ENCODE measurements at places on chromosomes 16 and 17.

DNA sequence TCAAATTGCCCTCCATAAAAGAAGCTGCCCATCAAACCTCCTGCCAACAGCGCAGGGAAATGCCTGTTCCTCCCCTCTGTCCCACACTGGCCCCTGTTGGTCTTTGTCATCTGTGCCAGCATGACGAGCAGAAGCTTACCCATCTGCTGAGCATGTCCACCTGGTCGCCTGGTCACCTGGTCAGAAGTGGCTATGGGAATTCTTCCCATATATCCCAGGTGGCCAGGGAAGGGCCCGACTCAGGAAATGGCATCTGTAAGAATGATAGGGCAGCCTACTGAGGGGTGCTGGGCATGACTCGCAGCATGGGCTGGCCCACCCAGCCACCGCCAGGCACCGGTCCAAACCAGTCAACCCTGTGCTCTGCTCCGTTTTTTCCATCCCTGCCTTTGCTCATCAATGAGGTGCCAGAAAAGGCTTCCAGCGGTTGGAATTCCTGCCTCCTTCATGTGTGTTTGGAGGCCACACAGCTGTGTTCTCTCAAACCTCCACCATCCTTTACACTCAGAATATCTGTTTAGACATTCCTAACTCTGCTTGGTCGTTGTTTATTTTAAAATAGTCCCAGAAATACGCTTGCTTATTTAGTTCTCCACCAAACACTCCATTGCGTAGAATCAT lies 145.2 kb downstream of the CLEC16A start:
- DNase-seq, result no peak

- DNase-seq, result no peak
Measured at GRCh38 chr17:62670202-62670821, 42.8 kb downstream of the MRC2 start.

DNA sequence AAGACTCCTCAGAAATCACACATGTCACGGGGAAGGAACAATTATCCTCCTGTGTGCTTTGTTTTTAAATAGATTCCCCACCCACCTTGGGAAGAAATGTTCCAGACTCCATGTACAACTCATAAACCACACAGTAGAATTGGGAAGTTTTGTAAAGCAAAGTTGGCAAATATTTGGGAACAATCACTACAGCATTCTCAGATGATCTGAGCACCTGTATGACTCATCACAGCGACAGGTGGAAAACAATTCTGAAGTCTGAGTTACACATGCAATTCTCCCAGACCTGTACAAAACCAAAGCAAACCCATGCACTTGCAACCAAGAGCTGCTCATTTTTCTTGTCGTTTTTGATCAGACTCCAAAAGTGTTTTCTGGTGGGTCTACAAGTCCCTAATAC lies 14.4 kb upstream of the MYLK3 start:
- DNase-seq, result no peak

DNA sequence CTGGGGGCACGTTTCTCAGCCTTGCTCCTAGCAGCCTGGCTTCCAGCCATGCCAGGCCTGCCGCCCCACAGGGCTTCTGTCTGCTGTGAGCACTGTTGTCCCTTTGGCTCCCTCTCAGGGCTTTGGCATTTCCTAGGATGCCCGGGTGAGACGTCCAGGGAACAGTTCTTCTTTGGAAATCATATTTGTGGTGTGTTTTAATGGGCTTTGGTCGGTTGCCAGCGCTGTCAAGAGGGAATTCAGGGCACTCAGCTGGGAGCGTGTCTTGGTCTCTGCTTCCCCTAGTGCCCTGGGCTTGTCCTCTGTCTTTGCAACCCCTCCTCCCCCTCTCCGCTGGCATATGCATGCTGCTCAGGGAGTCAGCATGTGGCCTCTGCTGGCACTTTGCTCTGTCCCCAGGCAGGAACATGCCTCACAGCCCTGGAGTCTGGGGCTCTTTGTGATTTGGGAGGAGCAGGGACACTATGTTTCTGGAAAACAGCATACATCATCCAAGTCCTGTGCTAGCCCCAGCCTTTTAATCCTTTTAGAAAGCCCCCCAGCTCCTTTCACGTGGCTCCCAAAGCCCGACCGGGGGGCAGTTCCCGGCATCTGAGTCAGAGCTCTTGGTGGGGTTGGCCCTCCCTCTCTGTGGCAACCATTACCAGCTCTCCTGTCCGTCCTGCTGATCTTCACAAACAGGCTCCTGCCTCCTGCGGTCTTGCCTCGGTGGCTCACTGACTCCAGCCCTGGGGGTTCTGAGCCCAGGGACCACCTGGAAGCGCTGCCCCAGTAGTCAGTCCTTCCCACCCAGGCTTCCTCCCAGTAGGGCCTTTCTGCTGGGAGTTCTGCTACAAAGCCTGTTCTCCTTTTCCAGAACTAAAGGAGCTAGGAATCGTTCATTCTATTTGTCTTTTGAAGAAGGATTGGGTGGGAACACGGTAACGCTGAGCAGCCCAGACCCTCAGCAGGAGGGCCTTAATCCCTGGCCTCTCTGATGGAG lies 26.7 kb downstream of the SAP30BP start:
- DNase-seq, result no peak

DNA sequence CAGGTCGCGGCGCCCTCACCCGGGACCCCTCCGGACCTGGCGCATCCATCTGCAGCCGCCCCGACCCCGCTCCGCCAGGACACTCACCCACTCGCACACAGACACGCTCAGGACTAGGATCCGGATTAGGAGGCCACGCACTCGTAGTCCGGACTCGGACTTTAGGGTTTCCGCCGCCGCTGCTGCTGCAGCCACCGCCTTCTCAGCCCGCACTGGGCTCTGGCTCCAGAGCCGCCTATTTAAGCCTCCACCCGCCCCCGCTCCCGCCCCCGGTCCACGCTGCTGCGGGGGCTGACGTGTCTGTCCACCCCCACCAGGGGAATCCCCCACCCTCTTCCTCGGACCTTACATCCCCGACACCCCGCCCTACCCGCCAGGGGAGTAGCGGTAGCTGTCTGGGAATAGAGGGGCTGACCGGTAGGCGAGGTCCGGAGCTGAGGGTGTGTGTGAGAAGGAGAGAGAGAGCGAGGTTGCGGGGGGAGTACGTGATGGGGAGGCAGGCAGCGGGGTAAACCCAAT lies at the start of gene RRAD:
RRAD (minus strand) TSS at position 214 of the 519 bp plus-strand sequence. CDS start 356 bp downstream, outside the sequence.
- DNase-seq, result peak; percentile 34

GRCh38 chr17:8073627-8074484 lies 13.7 kb downstream of the ALOX12B start:
- DNase-seq, result peak; percentile 88

DNA sequence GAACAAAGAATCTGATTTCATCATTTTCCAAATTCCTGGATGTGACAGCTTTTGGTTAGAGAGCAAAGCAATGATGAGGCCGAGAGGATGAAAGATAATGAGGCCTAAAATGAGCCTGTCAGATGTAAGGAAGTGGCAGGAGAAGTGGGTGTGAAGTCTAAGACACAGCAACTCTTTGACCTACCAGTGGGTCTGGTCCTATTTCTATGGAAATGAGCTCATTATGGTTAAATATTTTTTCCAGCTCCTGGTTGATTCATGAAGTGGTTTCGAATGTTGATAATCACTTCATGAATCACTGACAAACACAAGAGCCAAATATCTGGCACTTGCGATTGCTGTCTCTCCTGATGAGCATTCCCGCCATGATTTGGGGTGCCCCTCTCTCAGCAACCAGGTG lies 273.3 kb upstream of the CDH5 start:
- DNase-seq, result no peak

DNA sequence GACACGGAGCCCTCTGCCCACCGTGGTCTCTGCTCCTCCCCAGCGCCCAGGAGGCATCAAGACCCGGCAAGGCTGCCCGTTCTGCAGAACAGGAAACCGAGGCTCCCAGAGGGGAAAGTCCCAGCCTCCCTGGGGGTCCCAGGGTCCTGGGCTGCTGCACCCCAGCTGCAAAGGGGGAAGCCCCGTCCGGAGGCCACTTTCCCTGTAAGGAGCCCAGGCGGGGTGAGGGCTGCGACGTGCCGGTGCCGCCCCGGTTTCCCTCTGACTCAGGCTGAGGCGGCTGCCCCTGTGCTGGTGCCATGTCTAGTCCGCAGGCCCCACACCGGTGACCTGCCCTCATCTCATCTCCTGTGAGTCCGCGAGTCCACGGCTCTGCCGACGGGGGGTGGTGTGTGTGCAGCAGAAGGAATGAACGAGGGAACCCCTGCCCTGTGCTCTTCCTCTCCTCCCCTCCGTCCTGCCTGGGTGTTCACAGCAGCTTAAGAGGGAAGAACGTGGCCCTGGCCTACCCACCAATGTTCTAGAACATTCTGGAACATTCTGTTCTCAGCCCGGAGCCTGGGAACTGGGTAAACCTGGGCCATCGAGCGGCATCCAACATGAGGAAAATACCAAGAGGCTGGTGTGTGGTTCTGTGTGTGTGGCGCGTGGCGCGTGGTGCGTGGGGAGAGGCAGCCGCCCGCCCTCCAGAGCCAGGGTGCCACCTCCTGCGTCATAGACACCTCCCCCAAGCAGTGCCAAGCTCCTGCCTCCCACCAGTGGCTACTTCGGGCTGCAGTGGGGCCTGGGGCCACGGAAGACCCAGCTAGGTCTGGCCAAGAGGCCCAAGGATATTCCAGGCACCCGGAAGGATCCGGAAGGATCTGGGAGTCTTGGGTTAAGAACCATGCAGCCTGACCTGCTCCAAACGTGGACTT lies 7.0 kb upstream of the CBFA2T3 start:
- DNase-seq, result no peak
